Right cardiac atrium (tissue), 5 donors: ENCODE measurements at places on chromosomes 2 and 18. TPM values are rescaled to one million over a fixed set of nuclear protein-coding genes. Genes with fewer than 3 reads are reported as not detected.

ERBB4 gene
- 29.2 TPM for total RNA-seq

HOXD11 gene
- total RNA-seq = not detected

DNA sequence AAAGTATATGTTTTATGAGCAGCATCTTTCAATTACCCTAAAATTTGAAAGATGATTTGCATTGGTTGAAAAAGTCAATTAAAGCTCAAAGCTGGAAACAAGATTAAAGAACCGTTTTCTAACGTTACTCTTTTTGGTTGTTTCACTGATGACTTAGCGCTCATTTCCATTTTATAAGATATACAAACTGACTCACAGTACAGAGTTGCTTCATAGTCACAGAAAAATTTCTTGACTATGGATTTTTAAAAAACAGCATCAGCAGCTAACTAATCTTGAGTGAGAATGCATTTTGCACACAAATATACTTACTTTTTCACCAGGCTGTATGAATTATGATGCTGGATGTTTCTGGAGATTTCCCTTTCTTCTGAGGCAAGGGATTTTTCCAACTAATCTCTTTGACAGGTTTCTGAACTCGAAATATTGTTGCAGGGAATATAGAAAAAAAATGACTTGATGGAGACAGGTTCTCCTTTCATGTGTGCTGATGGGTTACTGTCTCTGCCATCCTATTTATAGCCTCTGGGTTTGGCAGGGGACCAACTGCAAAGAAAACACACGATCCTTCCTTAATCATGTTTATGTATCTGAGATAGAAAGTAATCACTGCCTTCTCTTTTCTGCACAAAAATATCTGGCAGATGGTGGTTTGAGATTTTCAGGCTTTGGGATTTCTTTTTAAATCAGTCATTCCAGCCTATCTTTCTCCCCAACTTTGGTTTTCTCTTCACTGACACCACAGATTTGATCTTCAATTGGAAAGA, 129.4 kb upstream of the DAPL1 start:
- DNase-seq = no peak

GRCh38 chr2:240229603-240230235, 89.3 kb upstream of the OTOS start:
- DNase-seq = no peak

DNA sequence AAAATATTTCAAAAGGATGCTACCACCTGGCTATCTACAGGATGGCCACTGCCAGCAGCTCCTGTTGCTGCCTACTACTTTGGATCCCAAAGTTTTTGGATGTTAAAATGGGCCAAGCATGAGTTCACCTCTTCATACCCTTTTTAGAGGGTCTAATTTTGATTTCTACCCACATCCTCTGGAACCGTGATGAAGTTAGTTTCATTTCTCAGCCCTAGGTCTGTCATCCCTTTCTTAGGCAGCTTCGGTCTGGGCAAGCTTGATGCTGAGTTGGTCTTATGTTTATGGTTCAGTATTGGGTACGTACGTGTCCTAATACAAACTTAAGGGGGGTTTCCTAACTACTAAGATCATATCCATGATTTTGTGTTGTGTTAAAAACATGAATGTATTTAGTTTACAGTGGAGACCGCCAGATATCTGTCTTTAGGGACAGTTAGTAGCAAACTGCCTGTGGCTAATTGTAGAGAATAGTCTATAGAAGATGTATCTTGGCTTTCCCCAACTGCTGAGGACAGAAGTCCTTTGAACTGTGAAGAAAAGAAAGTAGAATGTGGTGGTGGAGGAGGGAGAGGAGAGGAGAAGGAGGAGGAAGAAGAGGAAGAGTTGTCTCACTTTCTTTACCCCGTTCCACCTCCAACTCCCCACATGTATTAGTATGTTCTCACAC, 184.9 kb downstream of the UBE2E3 start:
- DNase-seq = no peak
